GM19239 (cell line): ENCODE measurements at places on chromosomes 7 and 10.

DNA sequence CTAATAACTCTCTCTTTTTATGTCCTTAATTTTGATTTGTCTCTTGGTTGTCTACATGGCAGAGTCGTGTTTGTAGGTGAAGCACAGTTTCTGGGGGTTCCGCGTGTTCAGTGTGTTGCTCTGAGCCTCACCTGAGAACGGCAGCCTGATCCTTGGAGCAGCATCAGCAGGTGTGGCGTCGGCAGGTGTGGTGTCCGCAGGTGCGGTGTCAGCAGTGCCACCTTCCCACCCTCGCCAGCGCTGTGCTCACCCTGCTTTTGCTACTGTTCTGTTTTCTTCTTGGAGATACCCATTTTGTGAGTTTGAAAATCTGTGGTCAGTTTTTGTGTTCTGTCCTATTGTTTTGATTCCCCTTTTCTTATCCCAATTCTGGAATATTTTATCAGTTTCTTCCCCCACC lies 406.6 kb downstream of the GLRX3 start:
- no peak for DNase-seq

- no peak for DNase-seq
Measured at GRCh38 chr10:58723966-58724365, 211.3 kb downstream of the BICC1 start.

DNA sequence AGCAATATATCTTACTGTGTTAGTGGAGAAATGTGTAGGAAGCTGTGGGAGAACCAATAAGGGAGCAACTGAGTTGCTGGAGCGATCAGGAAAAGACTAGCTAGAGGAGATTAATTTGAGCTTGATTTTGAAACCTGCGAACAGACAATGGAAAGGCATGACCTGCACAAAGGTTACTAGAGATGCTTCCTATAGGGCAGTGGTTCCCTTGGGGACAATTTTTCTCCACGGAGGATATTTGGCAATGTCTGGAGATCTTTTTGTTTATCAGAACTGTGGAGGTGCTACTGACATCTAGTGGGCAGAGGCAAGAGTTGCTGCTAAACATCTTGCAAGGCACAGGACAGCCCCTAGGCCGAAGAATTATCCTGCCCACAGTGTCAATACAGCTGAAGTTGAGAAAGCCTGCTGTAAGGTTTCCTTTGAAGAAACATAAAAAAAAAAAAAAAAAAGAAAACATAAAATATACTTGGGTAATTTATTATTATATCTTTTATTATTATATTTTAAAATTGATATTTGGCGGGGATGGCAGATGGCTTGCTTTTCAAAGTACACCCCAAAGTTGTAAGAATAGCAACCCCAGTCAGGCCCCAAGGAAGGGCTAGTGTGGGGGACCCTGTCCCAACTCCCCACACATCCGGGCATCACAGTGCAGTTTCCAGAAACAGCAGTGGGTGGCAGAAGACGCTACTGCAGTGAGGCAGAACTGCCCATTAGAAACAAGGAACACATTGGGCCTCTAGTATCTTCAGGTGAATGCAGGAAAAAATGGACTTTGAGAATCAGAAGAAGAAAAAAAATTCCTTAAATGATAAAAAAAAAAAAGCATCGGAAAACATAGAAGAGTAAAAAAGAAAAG lies 481.6 kb downstream of the SH2D4B start:
- no peak for DNase-seq

DNA sequence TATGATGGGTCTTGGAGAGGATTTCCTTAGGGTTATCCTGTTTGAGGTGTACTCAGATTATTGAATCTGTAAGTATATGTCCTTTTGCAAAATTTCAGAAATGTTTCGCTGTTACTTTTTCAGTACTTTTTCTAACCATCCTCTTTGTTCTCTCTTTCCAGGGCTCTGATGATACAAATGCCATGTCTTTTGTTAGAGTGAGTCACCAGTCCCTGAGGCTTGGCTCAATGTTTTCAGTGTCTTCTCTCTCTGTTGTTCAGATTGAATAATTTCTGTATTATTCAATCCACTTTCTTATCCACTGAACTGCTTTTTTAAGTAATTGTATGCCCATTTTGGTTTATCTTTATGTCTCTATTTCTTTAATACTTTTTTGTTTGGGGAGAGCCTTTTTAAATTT lies 449.4 kb downstream of the TNS3 start:
- DNase-seq = no peak

DNA sequence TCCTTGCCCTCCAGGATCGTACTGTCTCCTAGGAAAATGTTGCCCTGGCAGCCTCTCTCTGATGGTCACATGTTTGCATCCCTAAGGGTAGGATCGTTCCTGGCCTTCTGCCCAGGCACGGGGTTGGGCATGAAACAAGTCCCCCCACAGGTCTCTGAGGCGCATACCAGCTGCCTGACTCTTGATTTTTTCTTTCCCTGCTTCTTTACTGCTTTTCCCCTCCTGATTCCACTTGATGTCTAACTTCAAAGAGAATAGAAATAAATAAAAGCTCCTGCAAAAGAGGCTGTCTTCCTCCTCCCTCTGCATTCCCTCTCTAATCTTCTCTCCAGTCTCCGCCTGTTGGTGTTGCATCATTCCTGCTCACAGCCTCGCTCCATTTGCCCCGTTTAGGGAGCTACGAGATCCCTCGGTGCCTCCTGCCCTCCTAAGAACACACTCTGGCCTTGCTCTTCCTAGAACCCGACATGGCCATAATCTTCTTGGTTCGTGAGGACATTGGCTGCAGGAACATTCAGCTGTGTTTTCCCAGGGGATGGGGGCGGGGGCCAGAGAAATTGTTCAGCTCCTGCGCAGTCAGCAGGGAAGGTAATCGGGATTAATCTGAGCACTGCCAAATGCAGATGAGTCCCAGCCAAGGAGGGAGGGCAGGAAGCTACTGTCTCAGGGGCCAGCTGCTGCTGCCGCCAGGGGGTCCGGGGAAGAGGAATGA lies 26.0 kb downstream of the LEP start:
- DNase-seq = no peak

- DNase-seq = no peak
Measured at GRCh38 chr10:31751051-31751737, 177.4 kb downstream of the ARHGAP12 start.

DNA sequence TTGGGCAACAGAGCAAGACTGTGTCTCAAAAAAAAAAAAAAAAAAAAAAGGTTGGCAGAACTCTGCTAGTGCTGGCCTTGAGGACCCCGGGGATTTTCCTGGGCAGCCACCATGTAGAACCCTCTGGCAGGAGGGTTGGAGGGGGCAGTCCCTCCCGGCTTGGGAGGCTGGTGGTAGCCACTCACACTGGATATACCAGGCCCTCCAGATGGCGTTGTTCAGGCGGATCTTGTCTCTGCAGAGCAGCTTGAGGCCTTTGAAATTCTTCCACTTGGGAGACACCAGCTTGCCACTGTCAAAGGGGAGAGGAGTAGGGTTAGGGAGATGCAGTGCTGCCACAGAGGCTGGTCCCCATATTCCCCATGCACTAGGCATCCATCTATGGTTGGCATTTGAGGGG lies 8.4 kb downstream of the MLXIPL start:
- no peak for DNase-seq

- no peak for DNase-seq
Measured at GRCh38 chr10:56537984-56538383, 176.9 kb upstream of the ZWINT start.
